ENCODE measurements at places on chromosomes 2 and 18.

DNA sequence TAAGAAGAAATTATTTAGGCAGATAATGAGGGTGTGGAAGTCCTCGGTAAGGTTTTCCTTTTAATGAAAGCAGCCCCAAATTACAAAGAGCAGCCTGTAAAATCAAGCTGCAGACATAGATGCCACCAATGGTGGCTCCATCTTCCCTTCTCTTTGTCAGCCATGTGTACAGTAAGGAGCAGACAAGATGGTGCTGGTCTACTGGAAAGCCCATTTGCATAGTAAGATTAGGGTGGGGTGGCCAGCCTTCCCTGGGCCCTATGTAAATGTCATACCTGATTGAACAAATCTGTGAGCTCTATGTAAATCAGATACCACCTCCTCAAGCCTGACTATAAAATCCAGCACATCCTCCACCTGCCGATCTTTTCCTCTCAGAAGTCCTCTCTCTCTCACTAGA lies 154.4 kb upstream of the SERTAD2 start:
- no peak for DNase-seq

DNA sequence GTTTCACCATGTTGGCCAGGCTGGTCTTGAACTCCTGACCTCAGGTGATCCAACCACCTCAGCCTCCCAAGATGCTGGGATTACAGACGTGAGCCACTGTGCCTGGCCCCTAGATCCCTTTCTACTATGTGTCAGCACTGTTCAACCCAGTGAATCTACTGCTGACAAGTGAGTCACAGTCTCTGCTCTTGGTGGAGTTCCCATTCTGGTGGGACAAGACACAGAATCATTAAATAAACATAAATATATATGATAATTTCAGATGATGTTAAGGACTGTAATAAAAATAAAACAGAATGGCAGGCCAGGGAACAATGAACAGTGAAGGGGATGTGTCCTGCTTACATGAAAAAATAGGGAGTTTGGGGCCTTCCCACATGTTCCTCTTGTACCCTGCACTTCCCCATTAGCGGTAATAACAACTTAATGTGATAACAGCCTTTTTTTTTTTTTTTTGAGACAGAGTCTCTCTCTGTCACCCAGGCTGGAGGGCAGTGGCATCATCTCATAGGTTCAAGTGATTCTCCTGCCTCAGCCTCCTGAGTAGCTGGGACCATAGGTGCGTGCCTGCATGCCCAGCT lies 112.2 kb downstream of the CPO start:
- no peak for DNase-seq

DNA sequence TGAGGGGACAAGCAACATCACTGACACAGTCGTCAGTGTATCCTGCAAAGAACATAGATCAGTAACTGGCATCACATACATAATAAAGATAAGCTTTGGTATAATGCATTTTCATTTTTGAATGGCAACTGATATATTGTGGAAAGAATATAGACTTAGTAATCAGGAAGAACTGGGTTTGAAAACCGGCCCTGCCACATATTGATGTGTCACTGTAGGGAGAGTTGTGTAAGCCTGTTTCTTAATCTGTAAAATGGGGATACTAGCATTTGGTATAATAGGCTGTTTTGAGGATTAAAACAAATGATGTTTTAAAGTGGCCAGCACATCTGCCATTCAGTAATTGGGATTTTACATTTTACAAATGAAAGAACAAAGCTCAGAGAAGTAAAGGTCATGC lies 277.8 kb upstream of the CNTNAP5 start:
- no peak for DNase-seq

- DNase-seq: no peak
Measured at GRCh38 chr2:207768168-207768865, 1.4 kb downstream of the FZD5 start.

GRCh38 chr2:223759569-223760430 lies 77.6 kb downstream of the AP1S3 start:
- DNase-seq: no peak

GRCh38 chr2:202104286-202104870 lies 31.3 kb downstream of the KIAA2012 start:
- no peak for DNase-seq

DNA sequence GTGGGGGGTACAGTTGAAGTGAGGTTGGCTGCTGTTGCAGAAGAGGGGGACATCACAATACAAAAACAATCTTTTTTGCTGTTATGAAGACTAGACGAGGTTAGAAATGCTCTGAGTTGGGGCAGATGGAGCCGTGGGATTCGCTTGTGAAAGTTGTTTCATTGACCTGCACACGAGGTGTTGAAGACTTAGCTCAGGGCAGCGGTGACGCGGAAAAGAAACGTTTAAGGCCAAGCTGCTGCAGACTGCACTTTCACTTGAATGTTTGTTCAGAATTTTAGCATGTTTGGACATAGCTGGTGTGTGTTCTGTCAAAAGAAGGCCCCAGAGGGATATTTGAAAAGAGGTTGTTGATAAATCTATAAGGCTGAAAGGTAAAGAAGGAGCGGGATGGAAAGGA lies 46.3 kb downstream of the MTCL1 start:
- no peak for DNase-seq

DNA sequence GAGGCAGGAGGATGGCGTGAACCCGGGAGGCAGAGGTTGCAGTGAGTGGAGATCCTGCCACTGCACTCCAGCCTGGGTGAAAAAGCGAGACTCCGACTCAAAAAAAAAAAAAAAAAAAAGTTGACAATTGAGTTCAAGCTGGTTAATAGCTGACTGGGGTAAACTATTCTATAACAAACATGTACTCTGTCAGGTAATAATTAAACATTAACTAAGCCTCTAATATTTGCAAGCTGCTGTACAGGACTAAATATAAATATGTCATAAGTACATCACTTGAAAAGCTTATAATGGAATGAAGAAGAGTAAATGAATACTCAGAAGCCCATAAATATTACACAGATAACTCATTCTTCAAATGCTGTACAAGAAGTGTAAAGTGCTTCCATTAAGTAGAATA lies 190.4 kb upstream of the CRIM1 start:
- no peak for DNase-seq

DNA sequence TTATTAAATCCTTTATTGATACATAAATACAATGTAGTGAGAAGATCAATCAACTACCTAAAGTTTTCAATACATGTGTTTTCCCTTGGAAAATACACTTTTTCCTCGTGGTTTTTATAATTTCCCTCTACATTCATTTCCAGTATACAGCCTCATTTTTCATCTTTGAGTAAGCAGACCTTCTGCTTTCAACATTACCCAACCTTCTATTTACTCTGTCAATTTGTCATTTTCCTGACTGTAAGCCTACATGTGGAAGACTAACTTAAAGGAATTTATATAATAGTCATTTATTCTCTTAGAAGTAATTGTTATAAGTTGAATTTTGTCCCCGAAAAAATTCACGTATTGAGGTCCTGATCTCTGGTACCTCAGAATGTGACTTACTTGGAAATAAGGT lies 594.0 kb downstream of the NUP35 start:
- DNase-seq: no peak

GRCh38 chr2:23286031-23286757 lies 98.8 kb upstream of the KLHL29 start:
- no peak for DNase-seq

GRCh38 chr18:79496978-79497637 lies 101.4 kb downstream of the NFATC1 start:
- DNase-seq: no peak

DNA sequence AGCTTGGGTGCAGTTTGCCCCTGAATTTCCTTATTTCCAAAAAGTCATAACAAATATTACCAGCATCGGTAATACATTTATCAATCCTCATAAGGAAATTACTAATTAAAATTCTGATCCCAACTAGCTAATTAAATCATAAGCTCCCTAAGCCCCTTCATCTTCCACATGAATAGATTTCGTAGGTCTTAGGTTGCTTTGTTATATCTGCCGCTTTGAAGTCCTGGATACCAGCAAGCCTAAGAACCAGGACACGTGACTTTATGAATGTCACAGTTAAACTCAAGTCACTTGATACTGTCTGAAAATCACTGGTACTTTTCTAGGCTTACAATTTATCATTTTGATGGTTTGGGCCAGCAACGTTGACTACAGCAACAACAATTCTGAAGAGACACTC lies 134.8 kb upstream of the CAVIN2 start:
- DNase-seq: no peak

GRCh38 chr2:69196327-69197117 lies 183.5 kb downstream of the ANTXR1 start:
- DNase-seq: no peak

GRCh38 chr2:127063701-127064590 lies 43.0 kb downstream of the BIN1 start:
- no peak for DNase-seq

- DNase-seq: no peak
Measured at GRCh38 chr2:204545861-204546735, 823 bp downstream of the PARD3B start.

DNA sequence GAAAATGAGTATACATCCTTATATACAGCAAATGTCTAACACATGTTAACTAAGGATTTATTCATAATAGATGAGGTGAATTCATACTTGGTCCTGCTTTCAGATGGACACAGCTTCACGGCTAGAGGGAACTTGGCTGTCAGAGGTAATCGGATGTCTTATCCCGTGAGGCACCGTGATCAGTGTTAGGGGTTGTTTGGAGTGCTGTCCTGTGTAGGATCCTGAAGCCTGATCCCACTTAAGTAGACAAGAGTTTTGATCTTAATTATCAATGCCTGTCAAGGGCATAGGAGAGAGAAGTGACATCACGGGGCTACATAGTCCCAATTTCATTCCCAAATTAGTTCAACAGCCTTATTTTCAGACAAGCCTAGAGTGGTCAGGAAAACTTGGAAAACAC lies 204.6 kb downstream of the RNF144A start:
- DNase-seq: no peak

DNA sequence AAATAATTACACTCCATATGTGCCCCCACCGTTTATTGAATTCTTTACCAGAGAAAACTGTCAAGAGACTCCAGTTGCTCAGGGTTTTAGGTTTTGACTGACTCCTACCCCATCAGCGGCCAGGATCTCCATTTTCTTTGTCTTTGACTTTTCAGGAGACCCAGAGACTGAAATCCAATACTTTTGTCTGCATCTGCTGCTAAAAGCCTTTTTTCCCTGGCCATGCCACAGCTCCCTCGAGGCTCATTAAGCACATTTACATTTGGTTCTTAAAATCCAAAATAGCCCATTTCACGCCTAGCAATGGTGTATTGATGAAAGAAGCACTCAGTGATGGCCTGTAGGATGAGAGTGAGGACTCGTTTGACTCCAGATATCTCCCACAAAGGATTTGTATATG lies 332.6 kb upstream of the ACVR2A start:
- DNase-seq: no peak

GRCh38 chr2:231900486-231900942 lies 25.7 kb downstream of the NPPC start:
- peak; percentile 21 for DNase-seq

- no peak for DNase-seq
Measured at GRCh38 chr2:241249654-241250053, 61.2 kb downstream of the ANO7 start.

DNA sequence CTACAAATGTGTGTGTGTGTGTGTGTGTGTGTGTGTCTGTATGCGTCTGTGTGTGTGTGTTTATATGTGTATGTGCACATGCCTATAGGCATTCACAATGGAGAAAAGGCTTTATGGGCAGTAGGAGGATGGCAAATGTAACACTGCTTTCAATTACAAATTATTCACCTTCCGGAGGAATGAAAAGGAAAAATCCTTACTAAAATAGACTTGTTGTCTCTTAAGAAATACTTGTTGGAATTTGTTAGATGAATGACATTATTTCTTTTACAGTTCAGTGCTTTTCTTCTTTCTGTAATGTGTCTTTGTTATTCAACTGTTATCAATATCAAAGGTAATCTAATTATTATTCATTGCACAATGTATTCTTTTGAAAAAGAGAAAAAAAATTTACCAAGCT lies 874.3 kb downstream of the ERBB4 start:
- DNase-seq: no peak

GRCh38 chr2:64179582-64180321 lies 35.5 kb upstream of the PELI1 start:
- no peak for DNase-seq

GRCh38 chr2:160258492-160258805 lies 58.4 kb upstream of the ITGB6 start:
- no peak for DNase-seq

- no peak for DNase-seq
Measured at GRCh38 chr2:177327009-177327408, 62.5 kb upstream of the NFE2L2 start.

DNA sequence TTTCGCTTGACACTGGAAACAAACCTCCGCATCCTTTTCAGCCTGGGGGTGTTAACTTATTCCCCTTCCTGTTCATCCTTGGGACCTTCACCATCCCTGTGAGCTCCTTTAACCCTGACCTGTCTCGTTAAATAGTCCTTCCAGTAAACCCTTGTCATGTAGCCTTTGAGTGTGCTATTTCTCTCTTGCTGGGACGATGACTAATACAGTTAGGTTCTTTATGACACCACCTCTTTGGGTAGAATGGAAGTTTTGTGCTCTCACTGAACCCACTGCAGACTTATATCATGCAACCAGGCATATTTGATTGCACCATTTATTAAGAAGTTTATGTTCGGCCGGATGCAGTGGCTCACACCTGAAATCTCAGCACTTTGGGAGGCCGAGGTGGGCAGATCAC lies 40.5 kb upstream of the GAREM1 start:
- no peak for DNase-seq

- DNase-seq: no peak
Measured at GRCh38 chr2:108288534-108289106, at the start of gene SULT1C2. Gene SULT1C2, plus strand, starts transcription at chr2:108288895. Its CDS starts 4,773 bp downstream, at chr2:108293668.

- no peak for DNase-seq
Measured at GRCh38 chr2:217774232-217774631, 228.6 kb downstream of the TNS1 start.

- DNase-seq: no peak
Measured at GRCh38 chr2:207227062-207227748, 61.5 kb upstream of the KLF7 start.

DNA sequence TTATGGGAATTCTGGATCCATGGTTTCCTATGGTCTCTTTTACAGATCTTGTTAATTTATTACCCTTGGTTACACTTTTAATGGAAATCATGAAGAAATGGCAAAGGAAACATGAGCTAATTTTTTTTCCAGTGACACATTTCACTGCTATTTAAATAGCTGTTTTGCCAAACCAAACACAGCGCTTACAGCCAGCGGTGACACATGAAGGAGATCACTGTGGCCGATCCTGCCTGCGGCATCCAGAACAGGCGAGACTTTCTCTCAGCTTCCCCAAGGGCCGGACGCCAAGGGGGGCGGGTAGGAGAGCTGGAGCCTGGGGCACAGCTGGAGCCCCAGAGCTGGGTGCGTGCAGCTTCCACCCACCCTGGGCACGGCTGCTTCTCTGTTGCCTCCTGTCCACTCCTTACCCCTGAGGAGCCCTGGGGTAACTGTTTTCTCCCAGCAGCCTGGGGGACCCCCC lies 81.4 kb upstream of the PKDCC start:
- no peak for DNase-seq
